HCT116 (cell line): ENCODE measurements at places on chromosomes 5 and 9. TPM values are rescaled to one million over a fixed set of nuclear protein-coding genes. Genes with fewer than 3 reads are reported as not detected.

The C9orf50 gene
- not detected for total RNA-seq

DNA sequence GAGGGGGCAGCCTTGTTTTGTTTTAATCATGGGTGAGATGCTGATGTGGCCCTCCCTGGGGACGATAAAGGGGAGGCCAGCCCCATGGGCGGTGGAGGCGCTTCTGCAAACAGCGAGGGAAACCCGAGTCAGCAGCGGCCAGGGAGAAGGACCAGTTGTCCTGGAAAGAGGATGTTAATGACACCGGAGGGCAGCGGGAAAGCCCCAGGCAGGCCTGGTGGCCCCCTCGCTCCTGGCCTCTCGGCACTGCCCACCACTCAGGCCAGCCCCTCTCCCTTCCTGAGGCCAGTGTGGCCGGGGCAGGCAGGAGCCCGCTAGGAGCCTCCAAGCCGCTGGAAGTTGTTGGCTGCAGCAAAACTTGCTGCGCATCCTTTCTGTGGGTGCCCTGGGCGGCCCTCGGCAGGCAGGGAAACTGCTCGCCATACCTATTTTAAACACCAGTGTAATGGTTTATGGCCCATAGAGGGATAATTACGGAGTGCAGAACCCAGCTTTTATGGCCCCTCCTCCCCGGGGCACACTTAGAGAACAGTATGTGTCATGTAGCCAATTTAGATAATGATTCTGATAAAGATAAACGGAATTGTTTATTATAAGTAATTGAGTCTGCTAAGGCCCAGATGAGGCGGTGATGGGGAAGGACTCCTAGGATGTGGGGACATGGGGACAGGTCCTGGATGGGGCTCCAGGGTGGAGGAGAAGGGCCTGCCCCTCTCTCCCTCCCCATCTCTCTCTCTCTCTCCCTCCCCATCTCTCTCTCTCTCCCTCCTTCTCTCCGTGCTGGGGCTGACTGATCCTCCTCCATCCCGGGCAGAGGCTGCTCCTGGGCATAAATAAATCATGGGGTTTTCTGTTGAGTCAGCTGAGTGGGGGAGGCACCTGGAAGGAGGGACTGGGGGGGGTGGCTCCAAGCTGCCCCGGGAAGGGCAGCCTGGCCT is 36.9 kb downstream of the LMX1B start:
- DNase-seq: no peak
- no peaks in the 10 kb centered on the region for H3K4me1 ChIP-seq
- no peak overlapping the region for H3K27ac ChIP-seq
- H3K36me3 ChIP-seq: no peaks in the 10 kb centered on the region
- H3K4me3 ChIP-seq: no peak overlapping the region

The PARP8 gene
- total RNA-seq: 19.0 TPM

The RGS7BP gene
- not detected for total RNA-seq
